GM12865 (cell line): ENCODE measurements at places on chromosomes 13 and 19.

DNA sequence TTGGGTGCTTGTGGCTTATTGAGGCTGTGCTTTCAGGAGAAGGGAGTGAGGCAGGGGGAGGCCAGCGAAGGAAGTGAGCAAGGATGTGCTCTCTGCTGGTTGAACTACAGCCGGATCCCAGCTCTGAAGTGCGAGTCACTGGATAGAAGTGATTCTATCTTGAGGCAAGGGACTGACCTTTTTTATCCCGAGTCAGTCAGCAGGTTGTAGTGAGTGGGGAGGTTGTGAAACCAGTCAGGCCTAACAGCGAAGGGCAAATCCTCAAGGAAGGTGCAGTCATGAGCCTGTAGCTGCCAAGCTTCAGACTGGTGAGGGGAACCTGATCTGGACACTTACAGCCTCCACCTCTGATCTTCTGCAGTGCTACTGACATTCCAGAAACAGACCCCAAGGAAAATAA, 18.6 kb downstream of the SCEL start:
- DNase-seq = no peak

DNA sequence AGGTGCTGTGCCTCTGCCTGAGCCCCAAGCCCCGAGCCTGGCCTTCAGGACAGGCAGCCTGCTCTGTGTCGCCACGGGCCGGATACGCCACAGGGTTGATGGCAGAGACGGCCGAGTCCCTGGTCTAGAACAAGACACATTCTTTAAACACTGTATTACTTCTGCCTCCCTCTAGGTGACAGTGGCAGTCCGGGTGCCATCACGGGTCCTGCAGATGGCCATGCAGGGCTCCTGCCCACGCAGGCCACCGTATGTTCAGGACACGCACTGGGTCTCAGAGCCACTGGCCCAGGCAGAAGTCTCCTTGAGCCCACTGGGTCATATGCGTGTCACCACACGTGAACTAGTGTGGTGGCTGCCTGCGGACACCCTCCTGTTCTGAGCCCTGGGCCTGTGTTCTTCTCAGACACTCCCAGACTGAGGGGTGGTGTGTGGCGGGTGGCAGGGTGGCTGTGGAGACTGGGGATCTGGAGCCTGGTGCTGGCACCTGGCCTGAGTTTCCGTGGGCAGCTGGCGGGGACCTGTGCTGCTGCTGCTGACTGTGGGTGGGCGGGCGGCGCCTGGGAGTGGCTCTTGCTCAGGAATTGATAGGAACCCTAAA, 4.4 kb downstream of the PLEKHJ1 start:
- peak; percentile 37 for DNase-seq

GRCh38 chr13:44278166-44278565, 95.5 kb upstream of the SERP2 start:
- DNase-seq = peak; percentile 27

DNA sequence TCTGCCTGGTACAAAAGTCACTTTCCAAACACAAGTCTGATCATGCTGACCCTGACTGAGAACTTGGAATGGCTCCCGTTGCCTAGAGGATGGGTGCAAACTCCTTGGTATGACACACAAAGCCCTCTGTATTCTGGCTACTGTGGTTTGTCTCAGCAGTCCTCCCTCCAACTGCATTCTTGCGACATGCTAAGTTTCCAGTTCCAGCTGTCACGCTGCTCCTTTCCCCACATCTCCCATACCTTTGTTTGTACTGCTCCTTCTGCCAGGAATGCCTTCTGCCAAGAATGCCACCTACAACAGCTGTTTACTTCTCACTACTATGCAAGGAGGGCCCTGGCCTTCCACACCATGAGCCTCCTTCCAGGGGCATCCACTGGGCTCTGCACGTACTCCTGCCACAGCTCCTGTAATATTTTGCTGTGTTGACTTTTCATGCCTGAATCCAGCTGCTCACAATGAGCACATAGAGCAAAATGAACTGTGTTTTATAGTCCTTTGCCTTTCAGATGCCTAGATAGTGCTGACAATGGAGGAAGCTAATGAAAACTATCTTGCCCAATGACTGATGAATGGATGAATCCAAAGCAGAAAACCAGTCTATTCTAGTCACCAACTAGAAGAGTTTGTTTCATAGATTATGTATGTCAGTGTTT, 543.7 kb downstream of the EFNB2 start:
- no peak for DNase-seq

DNA sequence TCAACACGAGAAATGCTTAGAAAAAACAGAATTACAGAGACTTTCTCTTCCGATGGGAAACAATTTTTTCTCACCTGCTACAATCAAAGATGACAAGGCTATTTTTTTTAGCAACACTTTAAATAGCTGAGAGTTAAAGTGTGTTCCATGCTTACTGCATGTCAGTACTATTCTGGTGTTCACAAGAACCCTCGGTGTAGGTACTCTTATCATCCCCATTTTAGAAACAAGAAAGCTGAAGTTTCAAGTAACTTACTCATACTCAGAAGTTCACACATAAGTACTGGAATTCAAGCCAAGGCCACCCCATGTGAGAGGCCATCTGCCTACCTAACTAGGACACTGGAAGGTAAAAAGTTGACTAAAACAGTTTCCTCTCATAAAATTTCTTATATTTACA, 9.0 kb upstream of the TNFRSF19 start:
- peak; percentile 95 for DNase-seq

DNA sequence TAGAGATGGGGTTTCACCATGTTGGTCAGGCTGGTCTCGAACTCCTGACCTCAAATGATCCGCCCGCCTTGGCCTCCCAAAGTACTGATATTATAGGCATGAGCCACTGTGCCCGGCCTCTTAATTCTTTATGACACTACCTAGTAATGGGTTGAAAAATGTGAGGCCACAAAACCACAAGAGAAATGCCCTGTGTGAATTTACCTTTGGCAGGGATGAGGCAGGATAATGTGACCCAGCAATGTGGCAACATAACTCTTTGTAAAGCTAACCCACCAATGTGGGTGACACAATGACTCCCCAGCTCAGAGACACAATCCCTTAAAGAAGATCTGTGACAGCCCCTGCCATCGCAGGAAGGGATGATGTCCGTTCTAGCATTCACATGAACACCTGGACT, 533.1 kb downstream of the KLF5 start:
- DNase-seq = no peak

GRCh38 chr19:17755443-17755890, 4.2 kb downstream of the FCHO1 start:
- DNase-seq = no peak

DNA sequence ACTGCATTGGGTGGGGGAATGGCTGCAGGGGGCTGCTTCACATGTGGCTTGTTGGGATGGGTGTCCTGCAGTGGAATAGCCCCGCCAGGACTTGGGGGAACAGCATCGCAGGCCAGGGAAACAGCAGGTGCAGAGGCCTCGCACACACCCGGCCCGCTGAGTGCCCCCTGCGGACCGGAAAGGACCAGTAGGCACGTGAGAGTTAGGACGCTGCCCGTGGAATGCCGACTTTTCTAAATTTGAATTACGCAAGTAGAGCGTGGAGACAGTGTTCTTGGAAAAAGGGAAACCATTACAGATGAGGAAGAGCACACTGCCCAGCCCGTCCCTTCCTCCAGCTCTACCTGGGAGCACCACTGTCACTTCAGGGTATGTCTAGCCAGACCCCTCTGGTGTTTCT, 11.5 kb downstream of the DNM2 start:
- DNase-seq = no peak

- peak; percentile 55 for DNase-seq
Measured at GRCh38 chr19:1189419-1189818, 15.4 kb upstream of the SBNO2 start.

DNA sequence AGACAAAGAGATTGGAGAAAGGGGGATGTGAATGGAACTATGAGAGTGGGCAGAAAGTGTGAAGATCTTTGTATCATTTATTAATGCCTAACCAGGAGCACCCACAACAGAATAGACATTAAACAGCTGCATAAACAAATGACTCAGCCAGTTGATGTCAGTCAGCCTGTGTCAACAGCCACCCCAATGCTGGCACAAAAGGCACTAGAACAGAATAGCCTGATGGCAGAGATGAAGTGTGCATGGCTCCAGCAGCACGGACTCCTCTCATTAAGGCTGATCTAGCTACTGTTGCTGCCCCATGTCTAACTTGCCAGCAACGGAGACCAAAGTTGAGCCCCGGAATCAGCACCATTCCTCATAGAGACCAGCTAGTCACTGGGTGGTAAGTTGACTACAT, 7.8 kb downstream of the CPB2 start:
- DNase-seq = no peak

DNA sequence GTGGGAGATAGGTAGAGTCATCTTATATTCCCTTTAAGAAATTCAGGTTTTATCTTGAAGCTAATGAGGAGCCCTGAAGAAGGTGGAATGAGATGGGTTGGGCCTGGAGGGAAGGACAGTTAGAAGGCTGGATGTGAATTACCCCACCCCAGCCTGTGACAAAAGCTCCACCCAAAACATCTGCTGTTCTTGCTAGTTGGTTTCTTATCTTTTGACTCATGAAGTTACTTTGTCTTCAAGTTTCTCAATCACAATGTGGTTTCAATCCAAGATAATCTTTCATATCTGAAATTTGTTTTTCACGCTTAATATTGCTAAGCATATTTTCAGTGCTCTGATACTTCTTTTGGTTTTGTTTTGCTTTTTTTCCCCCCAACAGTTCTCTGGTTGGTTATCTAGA, 38.3 kb upstream of the HMGB1 start:
- peak; percentile 76 for DNase-seq

GRCh38 chr13:50123002-50123401, 107.8 kb downstream of the KCNRG start:
- DNase-seq = no peak

GRCh38 chr19:38706792-38707511, 37.3 kb downstream of the CAPN12 start:
- DNase-seq = no peak

DNA sequence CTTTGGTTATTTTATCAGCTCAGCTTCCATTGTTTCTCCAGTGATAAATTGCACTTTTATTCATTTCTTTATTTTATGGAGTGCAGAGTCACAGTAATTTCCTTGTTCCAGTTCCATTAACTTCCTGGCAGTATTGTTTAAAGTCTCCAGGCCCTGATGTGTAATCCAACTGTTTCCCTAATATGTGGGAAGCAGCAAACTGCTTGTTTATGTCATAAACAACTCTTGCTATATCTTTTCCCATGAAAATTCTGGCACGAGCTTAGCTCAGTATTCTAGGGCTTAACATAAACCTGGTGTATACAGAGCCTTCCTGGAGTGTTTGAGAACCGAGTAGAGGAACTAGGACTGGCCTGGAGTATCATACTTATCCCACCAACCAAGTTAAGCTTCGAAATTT, 83.5 kb upstream of the ARGLU1 start:
- DNase-seq = no peak

DNA sequence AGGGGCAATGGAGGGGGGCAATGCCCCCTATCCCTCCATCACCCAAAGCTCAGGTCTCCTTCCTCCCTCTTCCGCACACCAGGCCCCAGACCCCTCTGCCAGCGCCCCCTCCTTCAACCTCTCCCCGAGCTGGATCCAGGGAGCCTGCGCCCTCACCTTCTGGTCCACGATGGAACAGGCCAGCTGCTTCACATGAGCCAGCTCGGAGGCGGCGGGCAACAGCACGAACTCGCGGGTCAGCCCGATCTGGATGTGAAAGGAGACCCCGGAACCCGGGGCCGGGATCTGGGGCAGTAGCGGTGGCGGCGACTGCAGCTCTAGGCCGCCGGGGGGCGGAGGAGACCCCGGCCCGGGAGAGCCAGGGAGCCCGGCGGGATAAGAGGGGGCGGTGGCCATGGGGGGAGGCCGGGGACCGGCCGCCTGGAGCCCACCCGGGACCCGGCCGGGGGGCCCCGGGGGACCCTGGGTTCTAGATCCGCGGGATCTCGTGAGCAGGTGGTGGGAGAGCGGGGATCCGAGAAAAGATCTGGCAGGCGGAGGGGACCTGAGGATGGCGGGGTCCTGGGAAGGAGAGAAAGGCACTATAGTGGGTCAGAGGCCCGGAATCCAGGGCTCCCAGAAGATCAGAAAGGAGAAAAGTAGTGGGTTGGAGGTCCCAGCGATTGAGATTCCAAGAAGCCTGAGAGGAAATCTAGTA, 791 bp downstream of the PRKD2 start:
- no peak for DNase-seq

- DNase-seq = peak; percentile 63
Measured at GRCh38 chr19:17450264-17451075, 2.0 kb upstream of the TMEM221 start.

DNA sequence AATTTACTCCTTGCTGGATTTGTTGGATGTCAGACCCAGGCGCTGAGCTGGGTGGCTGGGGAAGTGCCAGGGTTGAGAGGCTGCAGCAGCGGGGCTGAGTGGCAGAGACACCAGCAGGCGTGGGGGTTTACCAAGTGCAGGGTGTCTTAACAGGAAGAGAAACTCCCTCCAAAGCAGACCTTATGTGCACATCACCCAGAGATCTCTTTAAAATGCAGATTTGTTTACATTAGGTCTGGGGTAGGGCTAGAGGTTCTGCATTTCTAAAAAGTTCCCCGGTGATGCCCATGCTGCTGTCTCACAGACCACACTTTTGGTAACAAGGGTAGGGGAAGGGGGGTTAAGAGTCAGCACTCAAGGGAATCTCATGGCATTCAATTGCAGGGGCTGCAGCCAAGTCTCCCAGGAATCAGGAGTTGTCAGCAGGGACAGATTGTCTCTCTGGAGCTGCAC, 80.7 kb upstream of the OLFM4 start:
- DNase-seq = no peak

GRCh38 chr19:1220976-1221903, 15.7 kb downstream of the STK11 start:
- DNase-seq = no peak

DNA sequence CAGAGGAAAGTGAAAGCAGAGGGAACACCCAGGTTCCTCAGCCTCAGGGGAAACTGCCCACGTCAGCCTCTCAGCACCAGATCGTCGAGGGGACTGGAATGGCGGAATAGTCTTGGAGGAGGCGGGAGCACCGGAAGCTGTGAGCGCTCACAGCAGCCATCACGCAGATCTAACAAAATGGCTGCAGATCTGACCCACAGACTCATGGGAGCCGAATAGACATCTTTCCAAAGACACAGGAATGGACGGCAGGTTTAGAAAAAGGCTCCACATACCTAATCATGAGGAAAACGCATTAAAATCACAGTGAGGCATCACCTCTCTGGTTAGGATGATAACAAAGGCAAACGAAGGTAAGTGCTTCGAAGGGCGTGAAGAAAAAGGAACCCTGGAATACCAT, 11.8 kb upstream of the LILRA2 start:
- DNase-seq = no peak

DNA sequence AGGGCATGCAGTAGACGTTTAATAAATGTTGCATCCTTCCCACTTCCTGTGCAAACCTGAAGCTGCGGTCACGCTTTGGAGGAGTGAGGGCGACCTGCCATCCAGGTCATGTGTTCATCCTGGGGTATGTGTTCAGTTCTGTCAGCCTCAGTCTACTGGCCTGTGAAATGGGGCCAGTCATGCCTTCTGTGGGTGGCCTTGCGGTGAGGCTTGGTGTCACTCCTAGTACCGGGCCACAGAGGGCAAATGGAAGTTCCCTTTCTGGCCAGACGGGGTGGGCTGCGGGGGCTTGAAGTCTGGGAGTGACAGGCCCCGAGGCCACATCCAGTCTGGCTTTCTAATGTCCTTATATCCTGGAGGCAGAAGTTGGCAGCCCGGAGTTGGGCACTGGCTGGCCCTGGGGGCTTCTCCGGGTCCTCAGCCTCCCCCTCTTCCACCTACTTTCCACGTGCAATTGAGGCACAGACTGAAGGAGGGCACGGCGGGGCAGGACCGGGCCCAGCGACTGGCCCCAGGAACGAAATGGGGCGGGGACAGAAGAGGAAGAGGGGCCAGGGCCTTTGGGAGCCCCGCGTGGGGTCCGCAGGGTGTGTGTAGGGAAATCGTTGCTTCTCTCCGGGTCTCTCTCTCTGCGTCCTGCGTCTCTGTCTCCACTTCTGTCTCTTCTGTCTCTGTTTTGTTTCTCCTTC, 11.1 kb downstream of the PDE4A start:
- peak; percentile 70 for DNase-seq

GRCh38 chr13:35760735-35761281, 284.3 kb upstream of the MAB21L1 start:
- no peak for DNase-seq
